ENCODE measurements at places on chromosomes 16 and 17.

GRCh38 chr16:8928467-8928957 lies 35.2 kb downstream of the USP7 start:
- DNase-seq = peak; percentile 56

DNA sequence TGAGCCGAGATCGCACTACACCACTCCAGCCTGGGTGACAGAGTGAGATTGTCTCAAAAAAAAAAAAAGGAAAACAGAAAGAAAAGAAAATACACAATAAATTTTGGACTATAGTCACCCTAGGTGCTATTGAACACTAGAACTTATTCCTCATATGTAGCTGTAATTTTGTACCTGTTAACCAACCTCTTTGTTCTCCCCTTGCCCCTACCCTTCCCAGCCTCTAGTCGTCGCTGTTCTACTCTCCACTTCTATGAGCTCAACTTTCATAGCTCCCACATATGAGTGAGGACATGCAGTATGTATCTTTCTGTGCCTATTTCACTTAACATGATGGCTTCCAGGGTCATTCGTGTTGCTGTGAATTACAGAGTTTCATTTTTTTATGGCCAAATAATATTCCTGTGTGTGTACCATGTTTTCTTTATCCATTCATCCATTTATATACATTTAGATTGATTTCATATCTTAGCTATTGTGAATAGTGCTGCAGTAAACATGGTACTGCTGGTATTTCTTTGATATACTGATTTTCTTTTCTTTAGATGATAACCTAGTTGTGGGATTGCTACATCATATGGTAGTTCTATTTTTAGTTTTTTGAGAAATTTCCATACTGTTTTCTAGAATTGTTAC lies 28.3 kb downstream of the VPS35L start:
- DNase-seq = peak; percentile 28

- no peak for DNase-seq
Measured at GRCh38 chr16:31754998-31755615, 118.5 kb upstream of the ZNF267 start.

DNA sequence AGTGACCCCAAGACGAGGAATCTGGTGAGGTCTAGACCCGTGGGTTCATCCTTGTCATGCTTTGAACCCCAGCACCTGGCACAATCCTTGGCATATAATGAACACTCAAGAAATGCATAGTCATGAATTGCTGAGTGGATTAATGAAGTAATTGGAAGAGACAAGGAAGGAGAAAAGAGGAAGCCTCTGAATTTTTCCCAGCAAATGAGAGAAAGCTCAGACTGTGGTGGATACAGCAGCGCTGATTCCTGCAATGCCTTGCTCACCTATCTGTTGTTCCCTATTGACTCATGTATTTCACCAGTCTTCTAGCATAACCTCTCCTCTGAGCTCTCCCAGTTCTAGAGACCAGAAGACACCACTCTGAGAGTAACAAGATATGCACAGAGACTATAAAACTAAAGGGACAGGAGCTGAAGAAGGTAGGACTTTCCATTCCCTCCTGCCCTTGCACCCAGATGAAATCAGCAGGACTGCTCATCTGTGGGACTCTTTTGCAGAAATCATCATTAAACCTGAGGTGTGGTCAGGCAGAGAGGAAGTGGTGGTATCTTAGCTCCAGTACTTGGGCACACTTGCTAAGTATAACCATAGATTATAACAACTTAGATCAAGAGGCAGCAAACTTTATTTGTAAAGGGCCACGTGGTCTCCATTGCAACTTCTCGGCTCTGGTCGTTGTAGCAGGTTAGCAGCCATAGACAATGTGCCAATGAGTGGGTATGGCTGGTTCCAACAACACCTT lies 102.8 kb downstream of the MAF start:
- no peak for DNase-seq

- DNase-seq = no peak
Measured at GRCh38 chr16:1918351-1919326, at the start of gene HS3ST6. Gene HS3ST6, minus strand, starts transcription at chr16:1918415. Its CDS starts 92 bp downstream, at chr16:1918323.

- DNase-seq = no peak
Measured at GRCh38 chr17:71260366-71260940, 860.4 kb upstream of the SOX9 start.

GRCh38 chr17:31586946-31587345 lies 195.5 kb downstream of the RAB11FIP4 start:
- no peak for DNase-seq

DNA sequence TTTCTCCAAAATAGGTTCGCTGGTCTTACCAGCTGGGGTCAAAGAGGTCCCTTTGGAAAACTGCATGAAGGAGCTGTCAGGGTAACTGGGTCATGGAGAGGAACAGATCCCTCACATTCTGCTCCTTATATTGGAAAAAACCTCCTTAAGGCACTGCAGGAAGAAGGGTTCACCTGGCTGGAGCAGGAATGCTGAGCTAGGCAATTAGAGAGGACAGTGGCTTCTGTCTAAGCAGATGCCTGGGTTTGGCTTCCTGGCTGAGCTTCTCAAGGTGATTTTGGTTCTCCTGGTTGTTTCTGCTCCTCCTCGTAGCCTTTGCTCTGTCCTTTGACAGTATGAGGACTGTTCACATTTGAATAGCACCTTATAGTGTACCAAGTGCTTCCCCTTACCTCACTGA lies 19.6 kb downstream of the ITGB3 start:
- DNase-seq = no peak

- DNase-seq = no peak
Measured at GRCh38 chr17:1914661-1915083, 84.9 kb downstream of the RPA1 start.

DNA sequence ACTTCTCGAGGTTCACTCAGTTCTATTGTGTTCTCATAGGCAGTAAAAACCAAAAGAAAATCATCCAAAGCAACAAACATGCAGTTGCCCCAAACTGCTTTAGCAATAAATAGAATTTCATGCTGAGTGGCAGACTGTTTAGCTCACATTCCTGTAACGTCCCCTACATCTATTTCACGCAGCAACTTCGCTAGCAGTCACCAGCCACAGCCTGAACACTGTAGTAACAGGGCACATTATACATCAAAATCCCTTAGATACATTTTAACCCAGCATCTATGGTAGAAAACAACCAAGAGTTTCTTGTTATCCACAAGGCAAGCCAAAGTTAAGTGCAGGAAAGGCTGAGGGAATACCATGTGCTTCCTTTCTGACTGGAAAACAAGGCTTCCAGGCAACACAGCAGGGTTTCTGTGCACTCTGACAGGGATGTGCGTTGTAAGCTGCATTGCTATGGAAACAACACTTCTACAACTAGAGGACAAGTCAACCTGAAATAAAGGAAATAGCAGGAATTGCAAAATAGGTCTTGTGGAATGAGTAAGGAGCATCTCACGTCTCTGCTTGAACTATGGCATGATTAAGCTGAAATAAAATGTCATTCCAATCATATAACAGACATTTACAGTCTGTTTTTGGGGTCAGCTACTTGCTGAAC lies 55.4 kb downstream of the CFDP1 start:
- no peak for DNase-seq

DNA sequence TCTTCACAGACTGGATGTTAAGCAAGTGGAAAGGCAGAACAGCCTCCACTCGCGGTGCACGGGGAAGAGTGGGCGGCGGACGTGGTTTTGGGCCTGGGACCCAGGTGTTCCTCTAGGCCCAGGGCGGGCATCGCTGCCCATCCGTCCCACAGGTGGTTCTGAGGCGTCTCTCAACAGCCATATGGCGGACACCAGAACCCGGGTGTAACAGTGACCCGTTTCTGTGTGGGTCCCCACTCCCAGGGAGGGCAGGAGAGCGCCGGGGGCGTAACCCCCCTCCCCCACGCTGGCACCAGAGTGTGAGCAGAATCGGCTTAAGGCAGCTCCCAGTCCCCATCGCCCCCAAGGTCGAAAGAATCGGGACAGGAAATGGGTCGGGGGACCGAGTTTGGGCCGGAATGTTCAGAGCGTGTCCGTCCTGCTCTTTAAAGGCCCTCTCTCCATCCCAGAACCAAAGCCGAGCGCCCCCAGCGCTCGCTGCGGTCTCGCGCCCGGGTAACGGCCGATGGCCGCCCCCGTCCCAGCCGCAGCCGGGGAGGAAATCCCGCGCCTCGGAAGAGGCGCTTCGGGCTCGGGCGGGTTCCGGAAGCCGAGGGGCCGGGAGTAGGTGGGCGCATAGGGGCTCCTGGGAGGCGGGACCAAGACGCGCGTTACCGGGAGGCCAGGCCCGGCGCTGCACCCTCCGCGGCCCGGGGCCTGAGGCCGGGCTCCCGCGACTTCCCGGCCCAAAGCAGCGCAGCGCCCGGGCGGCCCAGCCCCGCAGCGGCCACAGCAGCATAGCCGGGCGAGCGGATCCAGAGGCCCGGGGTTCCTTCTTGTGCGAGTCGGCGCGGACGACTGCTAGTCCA lies at the start of gene TK2:
Gene TK2 (minus strand): TSS at position 839 of the 848 bp plus-strand sequence. CDS start 61 bp downstream, at position 778.
- DNase-seq = peak; percentile 65

DNA sequence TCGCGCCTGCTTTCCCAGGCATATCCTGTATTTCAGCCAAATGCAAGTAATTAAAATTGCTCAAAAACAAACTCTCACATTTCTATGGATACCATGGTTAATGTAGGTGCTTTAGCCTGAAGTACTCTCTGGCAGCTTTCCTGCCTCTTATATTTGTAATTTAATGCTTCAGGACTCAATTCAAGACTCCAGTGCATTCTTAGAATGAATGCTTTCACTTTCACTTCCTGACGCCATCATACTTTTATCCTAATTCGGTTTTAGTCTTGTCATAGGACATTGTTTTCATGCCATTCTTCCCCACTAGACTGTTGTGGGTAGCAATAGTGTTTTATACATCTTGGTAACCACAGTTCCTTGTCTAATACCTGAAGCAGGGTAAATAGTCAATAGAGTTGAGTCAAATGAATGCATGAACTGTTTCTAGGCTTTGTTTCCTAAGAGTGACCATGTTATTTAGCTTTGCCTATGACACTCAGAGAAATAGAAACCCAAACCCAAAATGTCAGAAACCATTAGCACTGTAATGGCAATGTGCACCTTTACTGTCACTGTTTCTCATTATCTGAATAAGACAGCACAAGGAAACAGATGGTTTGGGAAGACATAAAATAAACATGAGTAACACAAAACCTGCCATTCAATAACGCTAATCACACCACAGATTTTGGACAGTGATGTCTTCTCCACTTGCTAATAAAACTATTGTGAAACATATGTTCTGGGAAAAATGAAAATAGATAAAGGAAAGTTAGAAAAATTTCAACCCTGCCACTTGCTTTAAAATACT lies 705.5 kb downstream of the CDH11 start:
- no peak for DNase-seq

DNA sequence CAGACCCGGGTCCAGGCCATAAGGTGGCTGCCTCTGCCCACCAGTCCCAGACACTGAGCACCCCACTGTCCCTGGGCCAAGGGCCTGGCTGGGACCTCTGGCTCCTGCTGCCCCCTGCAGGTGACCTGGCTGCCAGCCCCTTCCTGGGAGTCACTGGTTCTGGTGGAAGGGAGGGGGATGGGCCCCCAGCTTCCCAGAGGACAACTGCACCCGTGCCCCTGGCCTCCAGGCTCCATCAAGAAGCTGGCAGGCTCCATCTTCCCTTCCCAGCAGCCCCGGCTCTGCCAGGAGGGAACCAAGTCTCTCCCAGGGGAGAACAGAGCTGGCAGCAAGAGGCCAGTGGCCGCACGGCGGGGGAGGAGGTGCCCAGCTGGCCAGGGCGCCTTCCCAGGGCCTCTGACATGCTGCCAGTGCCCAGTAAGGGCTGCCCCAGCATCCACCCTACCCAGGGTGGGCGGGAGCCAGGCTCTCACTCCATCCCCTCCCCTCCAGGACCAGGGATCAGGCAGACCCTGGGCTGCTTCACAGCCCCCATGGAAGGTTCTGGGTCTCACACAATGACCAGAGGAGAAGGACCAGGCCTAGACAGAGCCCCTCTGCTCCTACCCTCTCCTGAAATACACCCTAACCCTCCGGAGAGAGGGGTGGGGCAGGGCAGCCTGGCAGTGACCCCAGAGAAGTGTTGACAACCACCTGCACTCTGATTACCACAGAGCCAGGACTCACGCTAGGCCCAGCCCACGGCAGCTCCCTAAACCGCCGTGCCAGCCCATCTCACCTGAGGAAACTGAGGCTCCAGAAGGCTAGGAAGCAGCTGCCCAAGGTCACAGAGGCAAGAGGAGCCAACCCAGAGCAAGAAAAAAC lies 3.6 kb downstream of the CLUH start:
- DNase-seq = no peak

GRCh38 chr17:18300725-18301480 lies 13.9 kb downstream of the TOP3A start:
- DNase-seq = no peak

- DNase-seq = no peak
Measured at GRCh38 chr17:67602974-67603373, 114.8 kb upstream of the NOL11 start.

DNA sequence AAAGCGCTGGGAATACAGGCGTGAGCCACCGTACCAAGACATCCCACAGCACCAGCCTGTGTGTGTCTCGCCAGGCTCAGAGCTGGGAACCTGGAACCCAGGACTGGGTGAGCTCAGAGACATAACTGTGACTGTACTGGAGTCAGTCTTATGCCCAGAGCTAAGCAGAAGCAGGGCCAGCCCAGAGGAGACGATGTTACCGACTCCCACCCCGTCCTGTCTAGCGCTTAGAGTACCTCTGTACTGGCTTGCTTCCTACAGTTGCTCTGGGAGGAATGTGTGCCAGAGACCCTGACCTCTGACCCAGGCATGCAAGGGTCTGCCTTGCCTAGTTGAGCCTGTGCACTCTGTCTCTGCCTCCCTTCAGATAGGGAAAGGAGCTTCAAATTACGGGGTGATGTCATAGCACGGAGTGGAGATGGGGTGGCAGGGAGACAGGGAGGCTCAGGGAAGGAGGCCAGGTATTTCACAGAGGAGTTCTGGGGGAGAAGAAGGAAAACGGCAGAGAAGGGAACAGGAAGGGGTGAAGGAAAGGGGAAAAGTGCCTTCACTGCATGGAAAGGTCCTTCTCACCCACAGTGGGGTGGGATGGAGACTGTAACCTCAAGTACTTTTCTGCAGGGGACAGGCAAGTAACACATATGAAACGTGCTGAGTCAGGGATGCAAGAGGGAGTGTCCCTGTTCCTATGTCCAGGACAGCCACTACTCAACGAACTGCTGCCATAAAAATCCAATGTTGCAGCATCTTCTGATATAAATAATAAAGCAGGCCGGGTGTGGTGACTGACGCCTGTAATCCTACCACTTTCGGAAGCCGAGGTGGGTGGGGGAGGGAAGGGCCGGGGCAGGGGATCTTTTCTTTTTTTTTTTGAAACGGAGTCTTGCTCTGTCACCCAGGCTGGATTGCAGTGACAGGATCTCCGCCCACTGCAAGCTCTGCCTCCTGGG lies 5.8 kb upstream of the ARMC5 start:
- no peak for DNase-seq

All from stimulated activated naive CD4-positive, alpha-beta T cell treated with Interleukin-2 at 50 U/mL for 16 hours (primary cell).